ENCODE measurements at places on chromosomes 3 and 15.

- DNase-seq, result no peak
These were observed 153.3 kb downstream of the P3H2 start for GRCh38 chr3:189967254-189967865.

DNA sequence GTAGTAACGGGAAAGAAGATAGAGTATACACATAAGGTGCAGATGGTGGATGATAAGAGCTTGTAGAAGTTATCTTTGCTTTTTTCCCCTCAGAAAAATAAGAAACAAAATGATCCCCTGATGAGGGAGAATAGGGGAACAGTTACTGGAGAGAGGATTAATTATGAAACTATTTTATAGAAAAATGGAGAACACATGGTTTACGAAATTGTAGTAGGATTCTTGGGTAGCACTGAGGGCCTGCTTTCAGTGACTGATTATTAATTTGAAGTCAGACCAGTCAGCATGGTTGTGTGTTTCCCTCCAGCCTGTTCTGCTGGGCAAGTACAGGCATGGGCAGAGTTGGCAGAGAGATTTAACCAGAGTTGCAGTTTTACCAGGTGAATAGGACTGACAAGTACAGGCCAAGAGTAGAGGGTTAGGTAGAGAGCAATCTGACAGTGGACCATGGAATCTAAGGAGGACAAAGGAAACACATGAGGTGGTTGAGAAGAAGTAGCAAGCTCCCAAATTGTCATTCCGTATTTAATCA, 5.9 kb downstream of the SLC49A4 start:
- DNase-seq, result no peak

DNA sequence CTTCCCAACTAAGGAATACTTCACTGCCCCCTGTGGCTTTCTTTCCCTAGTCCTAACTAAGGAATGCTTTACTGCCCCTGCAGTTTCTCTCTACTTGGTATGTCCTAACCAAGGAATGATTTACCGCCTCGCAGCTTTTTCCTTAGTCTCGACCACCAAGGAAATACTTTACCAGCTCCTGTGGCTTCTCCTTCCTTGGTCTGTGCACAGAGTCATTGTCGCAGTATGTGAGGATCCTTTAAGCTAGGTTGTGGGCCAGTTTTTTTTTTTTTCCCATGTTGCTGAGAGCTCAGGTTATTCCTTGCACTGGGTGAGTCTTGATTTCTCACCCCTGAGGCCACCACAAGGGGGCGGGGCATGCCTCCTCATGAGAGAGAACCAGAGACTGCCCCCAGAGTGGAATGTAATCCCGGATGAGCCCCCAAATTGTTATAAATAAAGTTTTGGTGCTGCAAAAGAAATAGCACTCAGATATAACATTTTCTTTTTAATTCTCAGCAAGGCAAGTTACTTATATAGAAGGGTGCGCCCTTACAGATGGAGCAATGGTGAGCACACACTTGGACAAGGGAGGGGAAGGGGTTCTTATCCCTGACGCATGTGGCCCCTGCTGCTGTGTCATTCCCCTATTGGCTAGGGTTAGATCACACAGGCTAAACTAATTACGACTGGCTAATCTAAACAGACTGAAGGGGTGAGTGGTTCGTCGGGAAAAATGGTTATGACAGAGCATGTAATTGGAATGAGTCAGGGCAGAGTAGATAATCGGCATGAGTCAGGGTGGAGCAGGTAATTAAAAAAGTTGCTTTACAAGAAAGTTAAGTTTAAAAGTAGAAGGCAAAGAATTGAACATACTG, 27.0 kb downstream of the NDUFB4 start:
- DNase-seq, result no peak

DNA sequence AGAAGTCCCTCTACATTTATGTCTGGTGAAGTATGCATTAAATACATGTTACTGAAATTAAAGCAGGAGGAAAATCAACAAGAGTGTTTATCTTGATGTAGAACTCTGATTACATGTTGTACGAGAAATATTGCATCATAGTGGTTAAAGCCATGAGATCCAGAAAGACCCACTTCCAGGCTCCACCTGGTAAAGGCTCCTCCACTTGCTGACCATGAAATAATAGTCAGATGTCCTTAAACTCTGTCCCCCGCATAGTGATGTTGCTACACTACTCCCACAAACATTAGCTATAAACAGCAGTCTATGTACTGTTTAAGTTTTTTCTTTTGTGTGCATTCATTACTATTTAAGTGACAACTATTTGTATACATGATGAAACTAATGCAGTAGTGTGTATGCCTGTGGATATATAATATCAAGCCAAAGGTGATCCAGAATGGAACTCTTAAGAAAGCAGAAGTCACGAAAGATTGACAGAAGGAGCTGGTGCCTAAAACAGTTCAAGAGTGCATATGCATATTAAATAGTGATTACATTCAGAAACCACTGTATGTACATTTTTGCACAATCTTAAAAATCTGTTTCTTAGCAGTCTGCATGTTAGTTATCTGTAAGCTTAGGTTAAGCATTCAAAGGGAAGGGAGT, 264.4 kb upstream of the KCNMB2 start:
- no peak for DNase-seq

DNA sequence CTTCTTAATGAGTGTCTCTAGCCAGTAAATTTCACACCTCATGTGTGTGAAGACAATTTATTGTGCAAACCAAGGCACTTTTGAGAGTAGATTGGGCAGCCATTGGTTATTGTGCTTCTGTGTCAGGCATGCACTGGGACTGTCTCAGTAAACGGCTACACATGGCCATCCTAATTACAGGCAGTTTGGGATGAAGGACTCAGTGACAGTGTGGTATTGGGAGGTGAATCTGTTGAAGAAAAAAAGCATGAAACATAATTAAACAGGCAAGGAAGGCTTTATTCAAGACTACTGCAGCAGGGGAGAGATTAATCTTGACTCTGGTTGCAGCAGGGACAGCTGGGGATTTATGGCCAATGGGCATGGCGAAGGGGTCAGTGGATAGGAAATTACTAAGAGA, 57.8 kb upstream of the NUDT16 start:
- DNase-seq, result no peak

DNA sequence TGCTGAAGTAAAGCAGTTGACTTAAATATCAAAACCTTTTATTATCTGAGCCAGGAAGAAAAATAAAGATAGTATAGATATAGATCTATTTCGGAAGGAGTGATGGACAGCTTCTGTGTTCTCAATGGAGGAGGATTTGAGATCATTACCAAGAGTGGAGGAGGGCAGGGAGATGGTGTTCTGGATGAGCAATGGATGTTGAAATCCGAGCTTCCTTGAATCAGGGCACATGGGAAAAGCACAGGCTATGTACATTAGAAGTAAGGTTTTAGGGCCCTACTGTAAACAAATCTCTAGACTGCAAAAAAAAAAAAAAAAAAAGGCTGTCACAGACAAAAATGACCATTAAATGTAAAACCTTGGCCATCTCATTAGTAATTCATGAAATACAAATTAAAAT, 43.2 kb downstream of the GTPBP8 start:
- DNase-seq, result no peak

DNA sequence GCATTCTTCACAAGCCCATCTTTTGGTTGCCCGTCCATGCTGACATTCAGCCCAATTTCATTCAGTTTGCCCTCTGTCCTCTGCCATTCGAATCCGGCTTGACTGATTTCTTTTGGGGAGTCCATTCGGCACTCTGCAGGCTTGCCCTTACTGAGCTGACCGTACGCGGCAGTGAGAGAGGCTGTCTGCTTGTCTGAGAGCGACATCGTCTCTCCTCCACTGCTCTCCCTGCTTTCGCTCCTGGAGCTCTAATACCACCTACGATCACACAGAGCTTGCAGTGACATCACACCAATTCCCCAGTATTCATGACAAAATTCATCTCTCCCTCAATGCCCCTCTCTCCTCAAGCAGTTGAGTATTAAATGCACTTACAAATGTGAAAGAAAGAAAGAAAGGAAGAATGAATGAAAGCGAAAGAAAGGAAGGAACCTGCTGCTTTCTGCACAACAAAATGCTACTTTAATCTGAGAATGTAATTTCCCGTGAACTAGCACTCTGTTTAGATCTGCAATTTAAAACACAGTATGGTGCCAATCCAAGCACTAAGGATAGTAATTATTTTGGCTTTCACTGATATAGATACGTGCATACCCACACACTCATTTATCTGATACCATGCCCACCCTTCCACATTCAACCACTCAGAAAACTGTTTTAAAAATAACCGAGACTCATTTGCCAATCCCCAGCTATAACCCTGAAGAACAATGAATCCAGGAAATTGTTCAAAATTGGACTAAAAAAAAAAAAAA, 89.5 kb downstream of the DHX30 start:
- no peak for DNase-seq

Data from activated T-cell treated with anti-CD3 and anti-CD28 coated beads for 1 hour (primary cell).